Activated CD4-positive, alpha-beta T cell treated with anti-CD3 and anti-CD28 coated beads for 4 hours (primary cell): ENCODE measurements at places on chromosomes 12 and 14.

DNA sequence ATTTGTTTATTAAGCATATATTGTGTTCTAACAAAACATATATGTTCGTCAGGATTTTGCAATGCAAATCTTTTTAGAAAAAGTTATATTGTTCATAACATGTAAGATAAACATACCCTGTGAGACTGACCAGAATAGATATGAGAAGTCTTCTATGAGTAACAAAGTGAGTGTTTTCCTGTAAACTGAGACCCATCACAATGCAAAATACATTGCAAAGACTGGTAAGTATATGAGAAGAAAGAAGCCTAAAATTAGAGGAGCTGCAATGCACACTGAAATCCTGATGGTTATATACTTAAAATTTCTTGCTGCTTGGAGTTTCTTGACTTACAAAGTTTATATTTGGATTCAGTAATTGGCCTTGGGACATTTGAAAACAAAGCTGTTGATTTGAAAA is 6.0 kb downstream of the HMGA2 start:
- DNase-seq, result no peak

- DNase-seq, result no peak
Observed at GRCh38 chr12:45477526-45477925, 252.0 kb upstream of the ARID2 start.

GRCh38 chr12:2826036-2826435 is 8.8 kb downstream of the NRIP2 start:
- no peak for DNase-seq

GRCh38 chr12:124613151-124613585 is 45.8 kb upstream of the NCOR2 start:
- DNase-seq, result no peak
